ENCODE measurements at places on chromosomes 12 and 14.

GRCh38 chr12:51962737-51963136, 11.2 kb downstream of the ACVR1B start:
- DNase-seq, result no peak

- DNase-seq, result no peak
Observed at GRCh38 chr12:1934831-1935230, 16.4 kb upstream of the CACNA2D4 start.

- DNase-seq, result no peak
Observed at GRCh38 chr12:78403681-78404080, 460.9 kb upstream of the SYT1 start.

GRCh38 chr14:64831419-64831818, 48.3 kb downstream of the SPTB start:
- no peak for DNase-seq

DNA sequence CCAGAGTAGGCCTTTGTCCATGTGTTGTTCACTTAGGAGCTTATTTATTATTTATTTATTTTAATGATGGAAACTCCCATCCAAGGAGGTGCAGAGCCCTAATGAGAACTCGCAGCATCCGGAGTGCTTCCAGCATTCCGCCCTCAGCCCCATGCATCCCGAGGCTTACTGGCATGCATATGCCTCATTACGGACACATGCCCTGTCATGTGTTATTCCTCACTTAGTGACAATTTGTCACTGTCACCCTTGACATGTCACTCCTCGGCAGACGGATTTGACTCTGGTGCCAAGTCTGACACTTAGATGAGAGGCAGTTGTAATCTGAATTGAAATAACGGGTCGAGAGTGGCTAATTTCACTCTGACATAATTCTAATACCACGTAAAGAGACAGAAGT, 132.8 kb downstream of the VRK1 start:
- DNase-seq, result no peak

DNA sequence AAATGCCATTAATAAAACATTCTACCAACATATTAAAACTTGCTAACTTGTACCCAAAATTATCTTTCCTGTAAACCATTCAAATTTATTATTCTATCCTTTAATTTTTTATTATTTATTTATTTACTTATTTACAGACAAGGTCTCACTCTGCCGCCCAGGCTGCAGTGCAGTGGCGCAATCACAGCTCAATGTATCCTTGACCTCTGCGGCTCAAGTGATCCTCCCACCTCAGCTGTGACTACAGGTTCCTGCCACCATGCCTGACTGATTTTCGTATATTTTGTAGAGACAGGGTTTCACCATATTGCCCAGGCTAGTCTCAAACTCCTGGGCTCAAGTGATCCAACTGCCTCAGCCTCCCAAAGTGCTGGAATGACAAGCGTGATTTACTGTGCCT, 20.4 kb upstream of the LIN7A start:
- no peak for DNase-seq

- DNase-seq, result no peak
Observed at GRCh38 chr12:69329669-69330428, 18.3 kb upstream of the LYZ start.

GRCh38 chr12:38664661-38665269, 240.6 kb downstream of the CPNE8 start:
- no peak for DNase-seq

DNA sequence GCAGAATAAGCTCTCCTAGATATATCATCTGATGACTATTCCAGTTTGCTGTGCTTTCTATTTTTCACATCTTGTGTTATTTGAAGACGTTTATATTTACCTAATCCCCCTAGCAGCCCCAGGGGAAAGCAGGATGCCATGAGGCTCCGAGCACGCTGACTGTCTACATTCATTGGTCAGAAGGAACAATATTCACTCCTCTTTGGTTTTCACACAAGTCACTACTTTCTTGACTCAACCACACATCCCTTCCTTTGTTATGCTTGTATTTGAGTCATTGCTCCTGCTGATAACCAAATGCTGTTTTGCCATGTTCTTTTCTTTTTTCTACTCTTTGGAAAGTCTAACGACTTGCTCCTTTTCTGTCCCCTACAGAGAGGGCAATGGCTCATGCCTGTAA, 86.5 kb upstream of the SLC38A2 start:
- DNase-seq, result no peak

DNA sequence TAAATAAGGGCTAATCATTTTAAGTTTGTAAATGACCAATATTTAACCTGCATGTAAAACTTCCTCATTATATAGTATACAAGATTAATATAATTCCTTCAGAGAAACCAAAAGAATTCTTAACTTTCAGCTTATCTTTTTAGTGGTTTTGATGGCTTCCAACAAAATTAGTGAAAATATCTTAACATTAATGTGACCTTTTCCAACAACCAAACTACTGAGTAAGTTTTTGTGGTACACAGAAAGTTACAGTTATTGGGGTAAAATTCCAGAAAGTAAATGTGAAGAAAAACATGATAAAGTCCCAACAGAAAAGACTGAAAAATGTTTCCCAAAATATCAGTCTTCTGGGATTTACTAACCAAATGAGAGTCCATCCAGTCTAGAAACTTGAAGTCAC, 111.0 kb upstream of the PDE3A start:
- DNase-seq, result no peak

Measured in stimulated activated CD4-positive, alpha-beta T cell treated with anti-CD3 and anti-CD28 coated beads, Interleukin-1b, Interleukin-23, amount 100 ng/mL, for 1 hour (primary cell).